SJSA1 (cell line): ENCODE measurements at places on chromosomes 13 and 19.

GRCh38 chr19:3538965-3539755 is at the start of gene TEKTIP1:
TSS of gene TEKTIP1 (plus strand) at chr19:3539174. CDS start at chr19:3539178, 4 bp downstream.
- H3K27me3 ChIP-seq, result no peaks in the 10 kb centered on the region
- H3K36me3 ChIP-seq, result peaks cover 67% of the 10 kb centered on the region
- no peak within 1 kb of the TSS for H3K4me3 ChIP-seq
- peaks cover 17% of the 10 kb centered on the region for H3K4me1 ChIP-seq
- H3K27ac ChIP-seq, result no peak within 1 kb of the TSS

GRCh38 chr19:12938779-12939601 is 581 bp downstream of the CALR start:
- H3K4me3 ChIP-seq, result peak overlapping the region; percentile 80
- no peaks in the 10 kb centered on the region for H3K27me3 ChIP-seq
- peaks cover 25% of the 10 kb centered on the region for H3K4me1 ChIP-seq
- no peak for DNase-seq
- peak overlapping the region; percentile 39 for H3K27ac ChIP-seq

GRCh38 chr13:56735537-56735942 is 405.2 kb upstream of the PRR20A start:
- no peaks in the 10 kb centered on the region for H3K27me3 ChIP-seq
- no peak for DNase-seq
- no peaks in the 10 kb centered on the region for H3K36me3 ChIP-seq

DNA sequence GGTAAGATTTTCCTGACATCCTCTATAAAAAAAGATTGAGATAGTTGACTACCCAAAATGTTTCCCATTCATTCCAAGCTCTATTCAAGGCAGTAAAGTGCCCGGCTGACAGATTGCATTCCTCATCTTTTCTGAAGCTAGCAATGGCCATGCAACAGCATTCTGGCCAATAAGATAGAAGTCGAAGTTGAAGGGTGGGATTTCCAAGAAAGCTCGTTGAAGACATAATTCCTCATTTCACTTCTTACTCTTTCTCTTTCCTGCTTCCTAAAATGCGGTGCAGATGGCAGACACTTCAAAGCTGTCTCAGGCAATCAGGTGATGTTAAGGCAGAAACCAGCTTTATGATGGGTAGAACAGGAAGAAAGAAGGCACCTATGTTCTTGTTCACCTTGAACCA is 13.4 kb upstream of the ALOX5AP start:
- no peaks in the 10 kb centered on the region for H3K36me3 ChIP-seq
- H3K4me1 ChIP-seq, result peaks cover 22% of the 10 kb centered on the region
- no peak overlapping the region for H3K27ac ChIP-seq
- no peak overlapping the region for H3K4me3 ChIP-seq
- no peak for DNase-seq

GRCh38 chr13:43918636-43919035 is 38.9 kb downstream of the LACC1 start:
- no peaks in the 10 kb centered on the region for H3K36me3 ChIP-seq
- H3K27me3 ChIP-seq, result no peaks in the 10 kb centered on the region
- DNase-seq, result no peak
- H3K27ac ChIP-seq, result no peak overlapping the region
- H3K4me1 ChIP-seq, result no peaks in the 10 kb centered on the region

- peaks cover 7% of the 10 kb centered on the region for H3K4me1 ChIP-seq
- no peak overlapping the region for H3K4me3 ChIP-seq
- no peaks in the 10 kb centered on the region for H3K27me3 ChIP-seq
- peaks cover 70% of the 10 kb centered on the region for H3K36me3 ChIP-seq
These were observed 20.6 kb downstream of the GNA11 start for GRCh38 chr19:3114811-3115210.

DNA sequence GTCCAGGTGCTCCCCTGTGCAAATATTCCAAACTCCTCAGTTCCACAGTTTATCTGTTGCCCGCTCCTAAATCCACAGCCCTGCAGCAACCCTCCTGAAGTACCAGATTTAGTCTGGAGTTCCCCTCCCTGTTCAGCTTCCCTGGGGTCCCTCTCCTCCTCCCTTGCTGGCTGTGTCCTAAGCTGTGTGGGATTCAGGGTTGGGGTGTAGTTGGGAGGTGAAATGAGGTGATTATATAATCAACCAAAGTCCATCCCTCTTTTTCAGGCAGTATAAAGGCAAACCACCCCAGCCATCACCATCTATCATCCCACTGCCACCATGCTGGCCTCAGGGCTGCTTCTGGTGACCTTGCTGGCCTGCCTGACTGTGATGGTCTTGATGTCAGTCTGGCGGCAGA is at the start of gene CYP2A13:
CYP2A13 (plus strand) TSS at position 301 of the 400 bp plus-strand sequence; CDS start at position 322, 21 bp downstream.
- DNase-seq, result no peak
- no peaks in the 10 kb centered on the region for H3K4me1 ChIP-seq
- H3K36me3 ChIP-seq, result no peaks in the 10 kb centered on the region
- H3K27ac ChIP-seq, result no peak within 1 kb of the TSS
- H3K4me3 ChIP-seq, result no peak within 1 kb of the TSS

DNA sequence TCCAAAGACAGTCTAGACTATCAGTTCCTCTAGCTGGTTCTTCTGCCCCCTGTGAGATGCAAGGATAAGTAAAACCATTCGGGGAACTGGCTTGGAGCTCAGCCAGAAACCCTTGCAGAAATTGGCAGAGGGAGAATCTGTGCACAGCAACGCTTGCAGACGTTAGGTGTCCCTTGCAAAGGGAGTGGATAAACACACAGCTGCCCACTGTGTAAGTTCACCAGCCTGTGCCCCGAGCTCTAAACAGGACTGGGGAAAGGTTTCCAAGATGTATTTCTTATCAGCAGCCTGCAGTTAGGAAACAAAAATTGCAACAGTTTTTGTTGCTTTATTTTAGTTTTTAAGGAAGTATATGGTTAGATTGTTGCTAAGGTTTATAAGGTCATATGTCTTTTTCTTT is 19.0 kb upstream of the ADGRE1 start:
- no peaks in the 10 kb centered on the region for H3K4me1 ChIP-seq
- no peak overlapping the region for H3K4me3 ChIP-seq
- no peak overlapping the region for H3K27ac ChIP-seq

GRCh38 chr13:94712812-94713560 is 641 bp upstream of the SOX21 start:
- no peaks in the 10 kb centered on the region for H3K36me3 ChIP-seq
- 0 out of 2 replicates have a peak, but pooled peaks cover 8% of the 10 kb centered on the region for H3K4me1 ChIP-seq
- no peak overlapping the region for H3K27ac ChIP-seq
- H3K27me3 ChIP-seq, result peaks cover 61% of the 10 kb centered on the region

- no peak for DNase-seq
- peaks cover 62% of the 10 kb centered on the region for H3K36me3 ChIP-seq
- no peaks in the 10 kb centered on the region for H3K27me3 ChIP-seq
These were observed 85.0 kb downstream of the SACS start for GRCh38 chr13:23348262-23349127.

- no peak overlapping the region for H3K27ac ChIP-seq
- H3K4me1 ChIP-seq, result no peaks in the 10 kb centered on the region
- H3K36me3 ChIP-seq, result no peaks in the 10 kb centered on the region
- DNase-seq, result no peak
- peaks cover 3% of the 10 kb centered on the region; the same call in 1 of the 2 replicates for H3K27me3 ChIP-seq
These were observed 158.7 kb upstream of the GPR12 start for GRCh38 chr13:26919311-26919710.

GRCh38 chr19:6250909-6251308 is 28.9 kb downstream of the MLLT1 start:
- peaks cover 24% of the 10 kb centered on the region for H3K36me3 ChIP-seq
- H3K4me3 ChIP-seq, result no peak overlapping the region
- no peaks in the 10 kb centered on the region for H3K27me3 ChIP-seq
- H3K4me1 ChIP-seq, result peaks cover 30% of the 10 kb centered on the region
- no peak for DNase-seq
- H3K27ac ChIP-seq, result no peak overlapping the region

DNA sequence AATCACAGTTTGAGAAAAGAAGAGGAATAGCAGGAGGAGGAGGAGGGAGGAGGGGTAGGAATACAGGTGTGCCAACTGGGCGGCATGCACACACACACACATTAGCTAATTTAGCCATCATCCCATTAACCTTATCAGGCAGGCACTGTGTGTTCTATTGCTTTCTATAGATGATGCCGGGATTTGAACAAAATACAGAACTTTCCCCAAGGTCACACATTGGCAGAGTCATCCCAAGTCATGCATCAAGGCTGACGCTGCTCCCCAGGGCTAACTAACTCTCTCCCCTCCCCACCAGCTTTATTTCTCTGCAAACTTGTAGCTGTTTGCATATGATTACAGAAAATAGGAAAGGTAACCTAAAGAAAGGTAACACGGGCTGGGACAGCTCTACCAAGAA is 83.0 kb downstream of the NUFIP1 start:
- DNase-seq, result no peak
- H3K36me3 ChIP-seq, result no peaks in the 10 kb centered on the region
- H3K4me3 ChIP-seq, result no peak overlapping the region
- H3K4me1 ChIP-seq, result peaks cover 37% of the 10 kb centered on the region
- no peaks in the 10 kb centered on the region for H3K27me3 ChIP-seq

- DNase-seq, result no peak
- H3K4me1 ChIP-seq, result peaks cover 7% of the 10 kb centered on the region
- H3K4me3 ChIP-seq, result no peak overlapping the region
These were observed 5.1 kb downstream of the ZNF599 start for GRCh38 chr19:34767951-34768350.

- H3K4me1 ChIP-seq, result peaks cover 16% of the 10 kb centered on the region
- DNase-seq, result no peak
- H3K4me3 ChIP-seq, result no peak overlapping the region
These were observed 414.2 kb downstream of the EFNB2 start for GRCh38 chr13:106121173-106121754.

GRCh38 chr13:100954430-100955305 is 280.1 kb upstream of the TMTC4 start:
- H3K27me3 ChIP-seq, result no peaks in the 10 kb centered on the region
- no peaks in the 10 kb centered on the region for H3K36me3 ChIP-seq
- H3K4me3 ChIP-seq, result no peak overlapping the region

DNA sequence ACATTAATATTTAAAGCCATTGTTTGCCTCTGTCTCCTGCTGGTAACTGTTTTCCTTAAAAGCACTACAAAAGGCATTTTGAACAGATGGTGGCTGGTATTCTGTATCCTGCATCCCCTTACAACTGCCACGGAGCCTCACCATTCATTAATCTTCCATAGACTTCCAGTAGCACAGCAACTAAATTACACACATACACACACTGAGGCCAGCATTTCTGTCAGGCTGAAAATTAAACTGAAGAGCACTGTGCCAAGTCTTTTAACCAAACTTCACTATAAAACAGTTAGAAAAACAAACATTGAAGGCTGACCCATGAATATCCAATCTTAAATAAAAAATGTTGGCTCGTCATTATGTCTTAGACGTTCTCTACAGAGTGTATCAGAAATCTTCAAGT is 697.8 kb downstream of the DACH1 start:
- H3K27me3 ChIP-seq, result no peaks in the 10 kb centered on the region
- no peaks in the 10 kb centered on the region for H3K36me3 ChIP-seq

DNA sequence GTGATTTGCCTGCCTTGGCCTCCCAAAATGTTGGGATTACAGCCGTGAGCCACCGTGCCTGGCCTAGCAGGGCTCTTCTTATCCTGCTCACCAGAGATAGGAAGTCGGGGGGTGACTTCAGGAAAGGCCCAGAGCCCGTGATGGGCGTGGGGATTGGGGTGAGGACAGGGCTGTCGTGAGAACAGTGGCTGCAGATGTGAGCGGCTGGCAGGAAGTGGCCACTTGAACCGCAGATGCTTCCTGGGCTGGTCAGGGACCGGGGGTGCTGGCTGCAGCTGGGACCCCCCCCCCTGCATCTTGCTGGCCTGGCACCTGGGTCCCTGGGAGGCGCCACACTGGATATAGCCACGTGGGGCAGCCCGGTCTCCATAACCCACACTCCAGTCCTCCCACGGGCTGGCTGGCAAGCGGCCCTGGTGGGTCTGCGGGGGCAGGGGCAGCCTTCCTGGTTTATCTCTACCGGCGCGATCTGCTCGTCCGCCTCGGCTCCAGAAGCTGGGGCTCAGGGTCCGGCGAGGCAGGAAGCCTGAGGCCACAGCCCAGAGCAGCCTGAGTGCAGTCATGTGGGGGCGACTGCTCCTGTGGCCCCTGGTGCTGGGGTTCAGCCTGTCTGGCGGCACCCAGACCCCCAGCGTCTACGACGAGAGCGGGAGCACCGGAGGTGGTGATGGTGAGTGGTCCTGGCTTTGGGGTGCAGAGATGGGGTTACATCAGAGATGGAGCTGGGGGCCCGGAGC is at the start of gene F2RL3:
F2RL3 (plus strand) TSS at position 371 of the 737 bp plus-strand sequence; CDS start at position 562, 191 bp downstream.
- no peaks in the 10 kb centered on the region for H3K36me3 ChIP-seq
- H3K4me3 ChIP-seq, result peak within 1 kb of the TSS; percentile 19
- peak within 1 kb of the TSS; percentile 42; the same call in 1 of the 2 replicates for H3K27ac ChIP-seq
- DNase-seq, result peak; percentile 37
- H3K4me1 ChIP-seq, result peaks cover 31% of the 10 kb centered on the region
- no peaks in the 10 kb centered on the region for H3K27me3 ChIP-seq

DNA sequence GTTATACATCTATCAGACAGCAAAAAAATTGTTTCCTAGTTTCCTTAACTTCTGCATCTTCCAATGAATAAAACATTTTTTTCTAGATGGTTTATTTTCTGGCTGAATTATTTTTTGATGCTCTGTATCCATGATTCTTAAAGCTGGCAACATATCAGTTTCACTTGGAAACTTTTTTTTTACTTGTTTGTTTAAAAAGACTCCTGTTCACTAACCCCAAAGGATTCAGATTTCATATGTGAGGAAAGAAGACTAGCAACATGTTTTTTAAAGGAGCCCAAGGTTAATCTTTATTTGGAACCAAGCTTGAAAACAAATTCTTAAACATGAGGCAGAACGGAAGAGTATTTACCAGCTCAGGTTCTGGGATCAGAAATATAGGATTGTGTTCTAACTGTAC is 632.3 kb downstream of the SLITRK6 start:
- no peak for DNase-seq
- no peak overlapping the region for H3K27ac ChIP-seq
- H3K36me3 ChIP-seq, result no peaks in the 10 kb centered on the region
- no peaks in the 10 kb centered on the region for H3K27me3 ChIP-seq
- no peaks in the 10 kb centered on the region for H3K4me1 ChIP-seq
- H3K4me3 ChIP-seq, result no peak overlapping the region

- no peak overlapping the region for H3K4me3 ChIP-seq
- peaks cover 96% of the 10 kb centered on the region for H3K36me3 ChIP-seq
- no peaks in the 10 kb centered on the region for H3K27me3 ChIP-seq
- no peaks in the 10 kb centered on the region for H3K4me1 ChIP-seq
- no peak for DNase-seq
These were observed 116.4 kb downstream of the STK24 start for GRCh38 chr13:98460516-98460915.

DNA sequence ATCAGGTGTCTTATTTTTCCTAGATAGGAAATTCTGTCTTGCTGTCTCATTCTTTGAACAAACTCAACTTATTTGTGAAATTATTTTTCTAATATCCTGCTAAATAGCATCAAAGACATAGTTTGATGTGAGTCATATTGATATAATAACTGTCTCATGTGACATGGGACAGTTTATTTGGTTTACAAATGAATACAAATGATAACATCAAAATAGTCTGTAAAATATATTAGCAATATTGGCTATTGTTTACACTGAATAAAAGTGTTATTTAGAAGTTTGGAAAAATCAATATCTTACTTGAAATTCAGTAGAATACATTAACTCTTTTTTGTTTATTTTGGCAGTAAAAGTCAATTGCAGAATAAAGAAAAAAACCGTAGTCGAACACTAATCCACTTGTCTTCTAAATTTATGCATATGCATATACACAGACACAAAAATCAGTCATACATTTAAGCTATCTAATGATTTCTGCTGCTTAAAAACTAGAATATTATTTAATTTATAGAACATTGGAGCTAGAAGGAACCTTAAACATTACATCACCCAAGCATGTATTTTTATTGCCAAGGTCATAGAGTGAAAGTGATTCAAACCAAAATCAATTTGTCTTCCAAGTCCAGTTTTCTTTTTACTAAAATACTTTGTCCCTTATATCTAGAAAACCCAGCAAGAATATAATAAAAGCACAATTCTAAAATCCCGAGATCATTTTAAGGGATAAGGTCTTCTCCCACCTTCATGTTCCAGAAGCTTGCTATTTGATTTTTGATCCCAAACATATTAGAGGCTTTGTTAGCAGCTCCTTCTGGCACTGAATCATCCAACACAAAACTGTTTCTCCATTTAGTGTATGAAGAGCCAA is 776.5 kb upstream of the SLITRK1 start:
- H3K36me3 ChIP-seq, result peaks cover 15% of the 10 kb centered on the region
- no peaks in the 10 kb centered on the region for H3K27me3 ChIP-seq
